Endothelial cell of umbilical vein (primary cell): ENCODE measurements at places on chromosomes 13 and 19. TPM values are rescaled to one million over a fixed set of nuclear protein-coding genes. Genes with fewer than 3 reads are reported as not detected.

DNA sequence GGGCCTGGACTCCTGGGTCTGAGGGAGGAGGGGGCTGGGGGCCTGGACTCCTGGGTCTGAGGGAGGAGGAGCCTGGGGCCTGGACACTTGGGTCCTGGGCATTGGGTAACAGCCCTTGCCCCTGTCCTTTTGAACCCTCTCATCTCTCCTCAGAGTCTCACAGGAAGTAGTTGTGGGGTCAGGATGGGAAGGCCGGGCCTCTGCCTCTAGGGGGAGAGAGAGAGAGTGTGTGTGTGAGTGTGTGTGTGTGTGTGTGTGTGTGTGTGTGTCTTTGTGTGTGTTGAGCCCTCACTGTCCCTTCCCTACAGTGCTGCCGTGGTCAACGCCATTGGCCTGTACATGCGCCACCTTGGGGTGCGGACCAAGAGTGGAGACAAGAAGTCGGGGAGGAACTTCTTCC lies 10.9 kb downstream of the ARHGEF1 start:
- no peak for DNase-seq

GRCh38 chr13:81757348-81757970 lies 1416.5 kb upstream of the SPRY2 start:
- no peak for DNase-seq

Gene GNA15
- not detected in 2 replicates for total RNA-seq

DNA sequence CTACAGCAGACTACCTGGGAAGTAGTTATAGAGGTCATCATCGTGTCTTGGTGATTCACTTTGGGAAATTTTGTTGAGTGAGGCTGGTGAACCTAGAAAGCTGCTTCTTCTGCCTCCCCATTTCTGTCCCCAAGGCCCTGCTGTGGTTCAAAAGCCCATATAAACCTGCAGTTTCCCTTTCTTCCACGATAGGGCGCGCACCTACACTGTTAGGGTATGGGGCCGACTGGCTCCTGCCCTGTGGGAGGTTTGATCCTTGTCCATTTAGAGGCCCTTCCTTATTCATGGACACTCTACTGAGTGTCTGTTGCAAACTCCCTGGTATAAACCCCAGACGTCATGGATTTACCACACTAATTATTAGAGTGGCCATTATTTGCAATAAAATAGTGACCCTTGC lies 191.8 kb downstream of the GGACT start:
- DNase-seq: no peak

Gene KLK2
- not detected in 2 replicates for total RNA-seq

GRCh38 chr13:86020351-86021002 lies 221.3 kb upstream of the SLITRK6 start:
- no peak for DNase-seq

GRCh38 chr13:100515410-100515800 lies 73.2 kb downstream of the GGACT start:
- DNase-seq: no peak

GRCh38 chr13:110056640-110057039 lies 250.3 kb downstream of the COL4A1 start:
- DNase-seq: no peak

Gene CATSPERD
- total RNA-seq: not detected in 2 replicates

DNA sequence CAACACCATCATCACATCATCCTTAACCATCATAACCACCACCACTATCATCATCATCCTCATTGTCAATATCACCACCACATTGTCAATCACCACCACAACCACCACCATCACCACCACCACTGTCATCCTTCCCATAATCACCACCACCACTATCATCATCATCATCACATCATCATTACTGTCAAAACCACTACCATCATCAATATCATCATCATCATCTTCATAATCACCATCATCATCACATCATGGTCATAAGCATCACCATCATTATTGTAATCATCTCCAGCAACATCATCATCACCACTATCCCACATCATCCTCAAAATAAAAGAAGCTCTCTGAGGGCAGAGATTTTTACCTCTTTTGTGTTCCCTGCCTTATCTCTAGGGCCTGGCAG lies 52.2 kb downstream of the MBD3L1 start:
- DNase-seq: no peak

GRCh38 chr13:49329831-49330545 lies 82.3 kb downstream of the CDADC1 start:
- DNase-seq: no peak

DNA sequence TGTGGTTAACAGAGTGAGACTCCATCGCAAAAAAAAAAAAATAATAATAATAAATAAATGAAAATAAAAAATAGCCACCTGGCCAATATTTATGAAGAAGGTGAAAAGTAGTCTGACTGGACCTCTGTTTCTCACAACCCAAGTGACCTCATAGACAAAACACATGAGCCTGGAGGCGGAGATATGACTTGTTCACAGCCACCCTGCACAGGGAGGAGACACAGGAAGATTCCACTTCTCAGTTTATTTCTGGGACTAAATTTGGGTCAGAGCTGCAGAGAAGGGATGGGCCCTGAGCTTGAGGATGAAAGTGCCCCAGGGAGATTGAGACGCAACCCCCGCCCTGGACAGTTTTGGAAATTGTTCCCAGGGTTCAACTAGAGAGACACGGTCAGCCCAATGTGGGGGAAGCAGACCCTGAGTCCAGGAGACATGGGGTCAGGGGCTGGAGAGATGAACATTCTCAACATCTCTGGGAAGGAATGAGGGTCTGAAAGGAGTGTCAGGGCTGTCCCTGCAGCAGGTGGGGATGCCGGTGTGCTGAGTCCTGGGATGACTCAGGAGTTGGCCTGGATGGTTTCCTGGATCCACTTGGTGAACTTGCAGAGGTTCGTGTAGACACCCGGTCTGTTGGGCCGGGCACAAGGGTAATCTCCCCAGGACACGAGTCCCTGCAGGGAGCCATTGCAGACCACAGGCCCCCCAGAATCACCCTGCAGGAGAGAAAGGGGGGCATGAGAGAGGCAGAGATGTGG lies 9.6 kb downstream of the KLK5 start:
- no peak for DNase-seq
